ENCODE measurements at places on chromosomes 6 and 20.
A peak's percentile ranks its signal among the peaks of the same experiment; 100 is the strongest.

- no peak for DNase-seq
These were observed 2.3 kb upstream of the STMND1 start for GRCh38 chr6:17099401-17100059.

GRCh38 chr6:72968704-72969103, 256.6 kb downstream of the KHDC1L start:
- no peak for DNase-seq

DNA sequence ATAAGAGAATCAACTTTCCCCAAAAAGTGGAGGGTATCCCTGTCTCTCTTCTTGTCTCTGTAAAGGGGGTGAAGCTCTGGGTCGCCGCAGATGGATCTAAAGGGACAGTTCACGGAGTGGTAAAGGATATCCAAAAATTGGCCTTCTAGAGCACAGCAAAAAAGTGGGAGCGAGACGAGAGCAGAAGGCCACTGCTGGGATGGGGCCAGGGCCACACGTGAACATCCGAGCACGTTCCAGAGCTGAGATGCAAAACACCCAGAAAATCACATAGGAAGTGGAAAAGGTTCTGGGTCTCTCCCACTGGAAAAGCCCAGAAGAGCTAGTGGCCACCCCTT, 837 bp downstream of the TRAM2 start:
- DNase-seq: no peak

DNA sequence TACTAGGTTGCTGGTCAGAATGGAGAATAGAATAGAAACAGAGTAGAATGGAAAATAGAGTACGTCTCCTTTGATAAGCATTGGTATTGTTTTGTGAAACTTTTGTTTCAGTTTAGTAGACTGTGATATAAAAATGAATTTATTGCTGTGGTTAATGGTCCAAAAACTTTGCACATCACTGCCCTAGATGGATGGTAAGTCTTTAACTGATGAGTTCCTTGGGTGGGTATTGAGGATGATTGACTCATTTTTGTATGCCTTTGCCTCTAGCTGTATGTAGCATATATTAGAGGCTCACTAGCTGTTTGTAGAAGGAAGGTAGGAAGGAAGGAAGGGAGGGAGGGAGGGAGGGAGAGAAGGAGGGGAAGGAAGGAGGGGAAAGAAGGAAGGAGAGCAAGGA, 48.3 kb downstream of the ZDHHC14 start:
- no peak for DNase-seq

DNA sequence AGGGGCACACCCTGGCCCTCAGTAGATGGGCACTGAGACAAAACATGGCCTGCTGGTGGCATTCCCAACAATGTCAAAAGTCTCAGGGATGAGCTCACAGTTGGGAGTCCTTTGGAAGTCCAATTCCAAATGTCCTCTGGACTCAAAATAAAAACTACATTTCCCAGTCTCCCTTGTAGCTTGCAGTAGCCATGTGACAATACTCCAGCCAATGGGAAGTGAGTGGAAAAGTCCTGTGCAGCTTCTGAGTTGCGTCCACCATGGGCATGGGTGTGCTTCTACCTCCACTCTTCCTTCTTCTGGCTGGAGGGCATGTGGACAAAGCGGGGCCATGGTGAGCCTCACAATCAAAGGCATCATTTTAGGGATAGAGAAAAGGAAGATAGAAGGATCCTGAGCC, 5.8 kb upstream of the ADAM33 start:
- no peak for DNase-seq

DNA sequence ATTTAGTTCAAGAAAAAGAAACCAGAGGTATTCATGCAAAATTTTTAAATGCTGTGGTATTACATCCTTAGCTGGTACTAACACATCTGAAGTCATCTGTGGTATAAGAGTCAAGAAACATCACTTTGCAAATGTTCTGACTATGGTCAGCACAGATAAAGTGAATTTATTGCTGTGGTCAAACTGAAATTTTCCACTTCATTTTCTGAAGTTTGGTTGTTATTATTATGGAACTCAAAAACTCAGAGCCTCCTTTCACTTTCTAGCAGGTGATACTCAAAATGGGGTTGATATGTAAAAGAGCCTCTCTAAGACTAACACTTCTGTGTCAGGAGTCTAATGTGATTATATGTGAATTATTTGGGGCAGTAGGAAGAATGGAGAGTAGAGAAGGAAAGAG, 257.8 kb downstream of the RNGTT start:
- no peak for DNase-seq

DNA sequence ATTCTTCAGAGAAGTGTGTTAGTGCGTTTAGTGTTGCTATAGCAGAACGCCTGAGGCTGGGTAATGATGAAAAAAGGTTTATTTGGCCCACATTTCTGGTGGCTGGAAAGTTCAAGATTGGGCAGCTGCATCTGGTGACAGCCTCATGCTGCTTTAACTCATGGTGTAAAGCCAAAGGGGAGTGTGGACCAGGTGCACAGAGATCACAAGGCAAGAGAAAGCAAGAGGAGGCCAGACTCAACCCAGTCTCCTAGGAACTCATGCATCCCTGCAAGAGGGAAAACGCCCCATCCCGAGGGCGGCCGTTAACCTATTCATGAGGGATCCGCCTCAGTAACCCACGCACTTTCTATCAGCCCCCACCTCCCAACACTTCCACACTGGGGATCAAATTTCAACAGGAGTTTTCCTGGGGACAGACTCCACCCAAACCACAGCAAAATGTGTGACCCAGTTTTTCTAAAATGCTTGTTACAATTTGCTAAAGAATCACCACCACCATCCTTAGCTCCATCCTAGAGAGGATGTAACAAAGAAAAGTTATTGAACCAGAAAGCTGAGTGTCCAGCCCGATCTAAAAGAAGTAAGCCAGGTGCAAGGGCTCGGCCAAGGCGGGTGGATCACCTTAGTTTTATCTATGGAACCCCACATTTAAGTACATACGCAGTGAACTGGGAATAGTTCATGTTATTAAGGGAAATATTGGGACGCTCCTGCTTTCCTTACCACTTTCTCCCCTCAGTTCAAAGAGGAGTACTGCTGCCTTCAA, 164.8 kb downstream of the QKI start:
- DNase-seq: no peak

- DNase-seq: no peak
These were observed 79.0 kb downstream of the IPCEF1 start for GRCh38 chr6:154277629-154278017.

GRCh38 chr20:53194306-53195290, 222.4 kb downstream of the TSHZ2 start:
- DNase-seq: no peak

GRCh38 chr20:58401162-58401561, 12.1 kb downstream of the VAPB start:
- DNase-seq: no peak

- DNase-seq: no peak
These were observed 8.4 kb downstream of the FOXS1 start for GRCh38 chr20:31836853-31837608.

GRCh38 chr20:59151820-59152219, 11.8 kb upstream of the ZNF831 start:
- DNase-seq: peak; percentile 64

GRCh38 chr6:40669343-40669742, 82.2 kb upstream of the LRFN2 start:
- DNase-seq: no peak

GRCh38 chr20:9363673-9364072, 150.7 kb upstream of the LAMP5 start:
- no peak for DNase-seq

GRCh38 chr6:108581237-108581931, 20.7 kb downstream of the FOXO3 start:
- no peak for DNase-seq

- peak; percentile 38 for DNase-seq
These were observed 1.3 kb upstream of the SLC35D3 start for GRCh38 chr6:136920671-136921380.

- no peak for DNase-seq
These were observed 2.6 kb downstream of the MICA start for GRCh38 chr6:31405996-31406395.

DNA sequence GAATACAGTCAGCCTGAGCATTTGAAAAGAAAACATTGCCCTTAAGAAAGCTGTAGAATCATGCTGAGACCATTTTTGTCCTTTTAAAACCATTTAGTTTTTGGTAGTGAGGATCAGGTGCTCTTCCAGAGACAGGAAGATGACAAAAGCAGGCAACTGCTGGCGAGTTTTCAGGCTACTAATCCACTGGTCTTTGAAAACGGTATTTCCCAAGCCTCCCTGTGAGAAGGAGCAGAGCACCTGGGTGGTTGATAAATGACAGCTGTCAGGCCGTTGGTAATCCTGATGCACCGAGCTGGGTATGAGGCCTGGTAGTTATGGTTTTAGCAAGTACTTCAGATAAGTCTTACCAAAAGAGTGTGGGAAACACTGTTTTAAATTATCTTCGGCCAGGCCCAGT, 10.1 kb upstream of the SEC63 start:
- DNase-seq: no peak

DNA sequence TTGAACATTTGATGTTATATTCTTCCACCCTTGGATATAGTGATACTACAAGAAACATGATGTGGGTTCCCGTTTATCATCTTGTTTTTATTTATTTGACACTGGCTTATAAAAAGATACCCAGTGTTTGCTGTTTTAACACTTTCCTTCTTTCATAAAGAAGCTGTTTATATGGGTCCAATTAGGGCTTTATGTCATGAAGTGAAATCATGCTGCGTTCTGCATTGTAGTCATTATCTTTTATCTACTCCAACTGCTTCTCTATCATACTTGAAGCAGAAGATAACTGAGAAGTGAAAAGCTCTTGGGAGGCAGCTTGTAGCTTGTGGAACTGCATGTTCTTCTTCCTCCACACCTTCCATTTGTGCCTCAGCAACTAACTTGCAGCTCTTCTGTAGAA, 57.8 kb downstream of the GPX5 start:
- no peak for DNase-seq

GRCh38 chr6:116362276-116362675, 8.5 kb upstream of the DSE start:
- DNase-seq: no peak

GRCh38 chr6:3119040-3119723, 671 bp downstream of the BPHL start:
- no peak for DNase-seq

DNA sequence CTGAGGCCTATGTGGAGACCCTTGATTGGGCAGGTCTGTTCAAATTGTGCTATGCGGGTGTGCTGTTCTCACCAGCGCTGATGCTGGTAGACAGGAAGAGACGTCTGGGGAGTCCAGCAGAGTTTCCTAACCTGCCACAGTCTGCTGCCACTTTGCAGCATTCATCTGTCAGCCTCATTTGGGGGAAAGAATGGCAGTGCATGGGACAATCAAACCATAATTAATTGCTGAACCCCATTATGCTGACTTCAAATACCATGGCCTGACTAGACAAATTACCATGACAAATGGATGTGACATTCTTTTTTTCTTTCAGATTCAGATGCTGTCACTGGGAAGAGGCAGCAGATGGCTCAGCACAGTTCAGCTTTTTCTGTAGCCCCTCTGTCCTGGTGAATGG, 171.4 kb upstream of the SYNDIG1 start:
- no peak for DNase-seq

- DNase-seq: no peak
These were observed 48.9 kb downstream of the CNBD2 start for GRCh38 chr20:36017048-36017951.

DNA sequence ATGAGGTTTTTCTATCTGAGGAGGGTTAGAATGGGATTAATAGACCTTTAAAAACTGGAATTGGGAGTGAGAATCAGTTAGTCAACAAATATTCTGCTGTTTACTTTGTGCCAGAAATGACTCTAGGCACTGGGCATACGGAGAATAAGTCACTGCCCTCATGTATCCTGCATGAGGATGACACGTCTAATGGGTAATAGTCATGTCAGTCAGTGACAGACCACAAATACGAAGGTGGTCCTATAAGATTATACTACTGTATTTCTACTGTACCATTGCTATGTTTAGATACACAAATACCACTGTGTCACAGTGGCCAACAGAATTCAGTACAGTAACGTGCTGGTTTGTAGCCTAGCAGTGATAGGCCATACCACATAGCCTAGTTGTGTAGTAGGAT, 30.7 kb downstream of the ZFAND3 start:
- DNase-seq: no peak

DNA sequence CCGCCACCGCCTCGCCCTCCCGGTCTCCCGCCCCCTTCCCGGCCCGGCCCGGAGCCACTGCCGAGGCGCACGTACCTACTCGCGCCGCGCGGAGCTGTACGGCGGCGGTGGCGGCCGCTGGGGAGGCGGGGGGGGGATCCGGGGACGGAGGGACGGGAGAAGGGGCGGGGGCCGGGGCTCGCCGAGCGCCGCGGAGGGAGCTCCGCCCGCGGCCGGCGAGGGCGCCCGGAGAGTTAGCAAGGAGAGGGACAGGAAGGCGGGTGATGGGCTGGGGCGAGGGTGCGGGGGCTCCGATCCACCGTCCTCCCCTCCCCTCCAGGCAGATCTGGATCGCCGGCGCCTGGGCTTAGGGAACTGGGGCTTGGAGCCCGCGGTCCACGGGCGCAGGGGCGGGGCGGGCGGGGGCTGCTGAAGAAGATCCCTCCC, 548 bp upstream of the TMEM74B start:
- peak; percentile 31 for DNase-seq

DNA sequence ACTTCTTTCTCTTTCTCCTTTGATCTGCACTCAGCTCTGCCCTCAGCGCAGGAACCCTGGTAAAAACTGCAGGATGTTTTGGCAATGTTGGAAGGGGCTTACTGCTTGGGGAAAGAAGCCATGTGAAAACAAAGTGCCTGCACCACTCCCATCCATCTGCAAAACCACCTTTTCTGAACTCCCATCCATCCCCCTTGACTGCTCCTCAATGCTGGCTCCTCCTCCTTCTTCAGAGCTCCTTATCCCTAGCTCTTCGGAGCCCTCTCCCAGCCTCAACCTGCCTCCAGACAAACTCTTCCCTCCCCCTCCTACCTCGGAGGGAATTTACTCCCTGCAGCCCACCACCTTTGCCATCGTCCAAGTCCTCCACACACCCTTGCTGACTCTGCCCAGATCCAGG, 4.2 kb upstream of the ZBTB12 start:
- DNase-seq: no peak

GRCh38 chr6:45880676-45881075, 135.0 kb downstream of the CLIC5 start:
- no peak for DNase-seq

- no peak for DNase-seq
These were observed 234.1 kb upstream of the PMEPA1 start for GRCh38 chr20:57943950-57944349.

DNA sequence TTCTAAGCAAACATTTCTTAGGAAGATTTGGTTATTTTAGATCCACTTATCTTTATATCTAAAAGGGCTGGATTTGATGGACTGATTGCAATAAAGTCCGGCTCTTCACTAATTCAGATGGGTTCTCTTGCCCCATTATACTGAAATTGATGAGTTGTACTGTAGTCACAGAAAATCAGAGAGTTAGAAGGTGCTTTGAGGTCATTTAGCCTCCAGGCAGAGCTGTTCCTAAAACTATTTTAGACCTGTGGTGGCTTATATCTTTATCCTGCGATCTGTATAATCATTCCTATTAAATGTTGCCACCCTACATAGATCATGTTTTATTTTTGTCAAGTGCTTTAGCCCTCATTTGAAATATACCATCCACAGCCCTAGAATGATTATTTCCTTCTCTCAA, 61.3 kb upstream of the ATXN1 start:
- no peak for DNase-seq
